Activated naive CD4-positive, alpha-beta T cell treated with anti-CD3 and anti-CD28 coated beads, Interleukin-2, amount 10 ng/mL, durations not matched to agents 7 days and 5 days (primary cell): ENCODE measurements at places on chromosomes 6 and 20.
A peak's percentile ranks its signal among the peaks of the same experiment; 100 is the strongest.

DNA sequence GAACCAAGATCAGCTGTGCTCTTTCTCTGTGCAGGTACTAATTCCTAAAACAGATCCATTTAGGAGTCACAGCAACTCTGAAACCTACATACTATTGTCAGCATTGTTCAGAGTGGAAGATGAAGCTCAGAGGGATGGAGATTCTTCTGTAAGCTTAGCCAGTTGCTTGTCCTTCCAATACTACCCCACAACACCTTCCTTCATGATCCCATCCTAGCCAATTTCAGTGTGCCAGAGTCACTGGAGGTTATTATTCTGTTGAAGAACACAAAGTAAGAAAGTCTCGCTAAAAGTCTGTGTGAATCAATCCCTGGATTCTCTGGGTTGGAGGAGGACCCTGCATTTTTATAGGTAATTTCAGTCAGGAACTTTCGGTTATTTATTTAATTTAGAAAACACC, 2.3 kb downstream of the POPDC3 start:
- H3K36me3 ChIP-seq: no peaks in the 10 kb centered on the region
- H3K4me1 ChIP-seq: peaks cover 2% of the 10 kb centered on the region
- peaks cover 53% of the 10 kb centered on the region for H3K27me3 ChIP-seq
- H3K27ac ChIP-seq: no peak overlapping the region

- no peaks in the 10 kb centered on the region for H3K4me1 ChIP-seq
- no peak for DNase-seq
- H3K27me3 ChIP-seq: peaks cover 26% of the 10 kb centered on the region
- no peak overlapping the region for H3K27ac ChIP-seq
- no peaks in the 10 kb centered on the region for H3K36me3 ChIP-seq
These were observed 182.8 kb downstream of the ZMYND8 start for GRCh38 chr20:47173596-47174216.

DNA sequence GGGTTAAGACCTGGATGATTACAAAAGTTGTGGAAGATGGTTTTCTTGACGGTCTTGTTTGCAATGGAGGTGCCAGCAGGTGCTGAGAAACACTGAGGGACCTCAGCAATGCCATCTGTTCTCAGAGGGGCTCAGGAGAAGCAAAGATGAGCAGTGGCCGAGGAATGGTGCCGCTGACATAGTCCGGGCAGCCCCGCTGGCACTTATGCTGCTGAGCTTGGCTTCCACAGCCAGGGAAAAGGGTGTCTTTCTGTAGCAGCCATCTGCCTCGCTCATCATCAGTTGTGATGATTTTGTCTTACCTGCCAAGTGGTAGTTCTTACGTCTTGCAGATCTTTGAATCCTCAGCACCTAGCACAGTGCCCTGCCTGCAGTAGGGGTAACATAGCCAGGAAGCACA, 55.7 kb downstream of the PPP1R14C start:
- peaks cover 10% of the 10 kb centered on the region for H3K27me3 ChIP-seq
- H3K4me3 ChIP-seq: no peak overlapping the region
- H3K36me3 ChIP-seq: no peaks in the 10 kb centered on the region
- no peak for DNase-seq
- no peak overlapping the region for H3K27ac ChIP-seq

DNA sequence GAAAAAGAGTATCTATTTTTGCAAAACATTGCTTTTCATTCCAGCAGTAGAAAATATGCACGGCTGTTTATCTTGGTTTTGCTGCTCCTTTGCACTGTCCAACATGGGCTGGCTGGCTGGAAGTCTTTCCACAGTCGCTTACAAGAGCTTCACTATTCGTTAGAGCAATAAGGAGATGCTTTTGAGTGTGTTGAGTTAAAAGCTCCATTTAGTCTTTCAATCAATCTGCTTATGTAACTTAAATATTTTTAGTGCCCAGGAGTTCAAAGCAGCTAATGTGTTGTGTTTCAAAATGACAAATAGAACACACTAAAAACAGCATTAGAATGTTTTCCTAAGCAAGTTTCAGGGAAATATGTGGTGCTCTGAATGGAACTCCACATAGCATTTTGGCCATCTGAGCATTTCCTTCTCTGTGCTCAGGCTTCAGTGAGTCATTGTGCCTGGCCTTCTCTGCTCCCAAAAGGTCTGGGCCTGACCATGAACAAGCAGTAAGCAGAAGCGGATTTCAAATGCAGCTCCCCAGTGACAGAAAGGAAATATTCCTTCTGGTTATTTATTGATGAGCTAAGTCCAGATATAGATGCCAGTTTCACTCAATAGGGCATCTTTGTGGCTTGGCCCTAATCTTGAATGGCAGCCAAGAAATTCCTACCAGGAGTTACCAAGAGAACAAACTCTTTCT, 580.3 kb downstream of the TENT5A start:
- no peaks in the 10 kb centered on the region for H3K36me3 ChIP-seq

- H3K27ac ChIP-seq: no peak overlapping the region
- peaks cover 64% of the 10 kb centered on the region for H3K27me3 ChIP-seq
- no peaks in the 10 kb centered on the region for H3K36me3 ChIP-seq
- H3K4me3 ChIP-seq: no peak overlapping the region
These were observed 1.3 kb upstream of the L3MBTL1 start for GRCh38 chr20:43506238-43506637.

DNA sequence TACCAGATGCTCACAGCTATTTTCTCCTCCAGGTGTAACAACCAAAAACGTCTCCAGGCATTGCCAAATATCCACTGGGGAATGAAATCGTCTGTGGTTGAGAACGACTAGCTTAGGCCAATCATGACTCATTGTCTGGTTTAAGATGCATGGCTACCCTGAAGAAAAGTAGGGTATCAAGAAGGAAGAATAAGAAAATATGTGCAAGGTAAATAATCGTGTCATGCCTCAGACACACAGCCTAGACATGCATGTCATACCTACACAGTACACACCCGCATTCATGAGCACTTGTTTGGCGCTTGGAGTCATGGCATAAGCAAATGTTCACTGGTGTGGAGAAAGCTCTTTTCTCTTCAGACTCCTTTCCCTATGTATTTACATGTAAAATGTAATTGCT, 745.7 kb downstream of the MAFB start:
- H3K36me3 ChIP-seq: no peaks in the 10 kb centered on the region
- no peak for DNase-seq
- H3K4me1 ChIP-seq: no peaks in the 10 kb centered on the region
- H3K4me3 ChIP-seq: no peak overlapping the region
- no peak overlapping the region for H3K27ac ChIP-seq

DNA sequence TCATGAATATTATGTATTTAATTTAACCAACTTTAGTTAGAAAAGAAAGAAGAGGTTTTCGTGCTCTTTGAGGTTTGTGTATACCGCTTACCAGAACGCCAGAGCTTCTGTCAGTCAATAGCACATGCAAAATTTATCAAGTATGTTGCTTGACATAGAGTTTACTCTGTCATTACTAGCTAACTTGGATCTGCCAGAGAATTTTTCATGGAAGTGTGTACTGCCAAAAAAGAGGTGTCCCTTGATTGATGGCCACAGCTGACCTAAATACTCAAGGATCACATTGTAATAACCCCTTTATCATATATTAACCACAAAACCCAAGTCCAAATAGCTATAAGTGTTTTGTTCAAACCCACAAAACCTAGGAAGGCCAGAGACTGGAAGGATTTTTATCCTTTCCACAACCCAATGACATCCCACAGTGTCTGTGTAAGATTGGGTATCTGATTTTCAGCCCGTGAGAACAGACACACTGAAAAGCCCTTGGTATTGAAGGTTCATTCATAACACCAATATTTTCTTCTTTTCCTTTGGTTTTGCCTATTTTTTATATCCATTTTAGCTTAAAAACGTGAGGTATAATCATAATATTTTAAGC, 194.0 kb upstream of the EYA4 start:
- no peaks in the 10 kb centered on the region for H3K36me3 ChIP-seq
- no peak overlapping the region for H3K4me3 ChIP-seq
- no peak overlapping the region for H3K27ac ChIP-seq
- DNase-seq: no peak
- H3K27me3 ChIP-seq: no peaks in the 10 kb centered on the region

DNA sequence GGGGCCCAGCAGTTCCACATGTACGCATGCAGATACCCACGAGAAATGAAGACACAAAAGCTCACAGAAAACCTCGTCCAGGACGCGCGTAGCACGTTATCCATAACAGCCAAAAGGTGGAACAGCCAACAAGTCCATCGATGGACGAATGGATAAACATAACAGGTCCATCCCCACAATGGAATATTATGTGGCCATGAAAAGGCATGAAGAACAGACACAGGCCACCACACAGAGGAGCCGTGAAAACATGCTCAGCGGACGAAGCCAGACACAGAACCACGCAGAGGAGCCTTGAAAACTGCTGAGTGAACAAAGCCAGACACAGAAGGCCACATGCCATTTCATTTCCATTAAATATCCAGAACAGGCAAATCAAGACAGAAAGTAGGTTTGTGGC, 38.0 kb downstream of the SLC2A4RG start:
- H3K27me3 ChIP-seq: peaks cover 11% of the 10 kb centered on the region
- H3K27ac ChIP-seq: no peak overlapping the region
- no peak for DNase-seq
- H3K36me3 ChIP-seq: no peaks in the 10 kb centered on the region
- no peak overlapping the region for H3K4me3 ChIP-seq
- peaks cover 14% of the 10 kb centered on the region for H3K4me1 ChIP-seq

GRCh38 chr6:152129691-152130151, 322.2 kb downstream of the ESR1 start:
- H3K36me3 ChIP-seq: peaks cover 67% of the 10 kb centered on the region
- no peak for DNase-seq
- no peaks in the 10 kb centered on the region for H3K27me3 ChIP-seq

- H3K27ac ChIP-seq: no peak overlapping the region
- H3K4me1 ChIP-seq: peaks cover 15% of the 10 kb centered on the region
- no peak for DNase-seq
- H3K4me3 ChIP-seq: no peak overlapping the region
These were observed 4.2 kb upstream of the HLA-DOA start for GRCh38 chr6:33013608-33014007.

- no peak for DNase-seq
- peaks cover 27% of the 10 kb centered on the region for H3K36me3 ChIP-seq
- H3K27me3 ChIP-seq: peaks cover 6% of the 10 kb centered on the region
These were observed 943 bp downstream of the ZUP1 start for GRCh38 chr6:116667623-116668022.

DNA sequence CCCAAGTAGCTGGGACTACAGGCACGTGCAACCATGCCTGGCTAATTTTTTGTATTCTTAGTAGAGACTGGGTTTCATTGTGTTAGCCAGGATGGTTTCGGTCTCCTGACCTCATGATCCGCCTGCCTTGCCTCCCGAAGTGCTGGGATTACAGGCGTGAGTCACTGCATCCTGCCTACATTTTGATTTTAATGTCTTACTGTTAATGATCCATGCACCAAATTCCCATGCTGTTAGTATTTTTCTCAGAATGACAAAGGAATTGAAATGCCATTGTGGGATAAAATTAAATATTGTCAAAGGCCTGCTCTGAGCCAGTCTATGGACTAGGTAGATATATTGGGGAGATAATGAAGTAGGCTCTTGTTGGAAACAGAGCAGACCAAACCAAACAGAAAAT, 28.2 kb downstream of the CBFA2T2 start:
- no peaks in the 10 kb centered on the region for H3K27me3 ChIP-seq
- DNase-seq: no peak
- H3K36me3 ChIP-seq: no peaks in the 10 kb centered on the region

GRCh38 chr20:16311756-16312155, 261.5 kb downstream of the KIF16B start:
- DNase-seq: no peak
- no peaks in the 10 kb centered on the region for H3K36me3 ChIP-seq
- no peak overlapping the region for H3K27ac ChIP-seq
- no peak overlapping the region for H3K4me3 ChIP-seq
- no peaks in the 10 kb centered on the region for H3K27me3 ChIP-seq

GRCh38 chr6:43608310-43608763, 20.7 kb downstream of the GTPBP2 start:
- H3K4me3 ChIP-seq: no peak overlapping the region
- peak overlapping the region; percentile 6 for H3K27ac ChIP-seq
- H3K4me1 ChIP-seq: peaks cover 5% of the 10 kb centered on the region
- H3K27me3 ChIP-seq: no peaks in the 10 kb centered on the region
- peak; percentile 76 for DNase-seq

DNA sequence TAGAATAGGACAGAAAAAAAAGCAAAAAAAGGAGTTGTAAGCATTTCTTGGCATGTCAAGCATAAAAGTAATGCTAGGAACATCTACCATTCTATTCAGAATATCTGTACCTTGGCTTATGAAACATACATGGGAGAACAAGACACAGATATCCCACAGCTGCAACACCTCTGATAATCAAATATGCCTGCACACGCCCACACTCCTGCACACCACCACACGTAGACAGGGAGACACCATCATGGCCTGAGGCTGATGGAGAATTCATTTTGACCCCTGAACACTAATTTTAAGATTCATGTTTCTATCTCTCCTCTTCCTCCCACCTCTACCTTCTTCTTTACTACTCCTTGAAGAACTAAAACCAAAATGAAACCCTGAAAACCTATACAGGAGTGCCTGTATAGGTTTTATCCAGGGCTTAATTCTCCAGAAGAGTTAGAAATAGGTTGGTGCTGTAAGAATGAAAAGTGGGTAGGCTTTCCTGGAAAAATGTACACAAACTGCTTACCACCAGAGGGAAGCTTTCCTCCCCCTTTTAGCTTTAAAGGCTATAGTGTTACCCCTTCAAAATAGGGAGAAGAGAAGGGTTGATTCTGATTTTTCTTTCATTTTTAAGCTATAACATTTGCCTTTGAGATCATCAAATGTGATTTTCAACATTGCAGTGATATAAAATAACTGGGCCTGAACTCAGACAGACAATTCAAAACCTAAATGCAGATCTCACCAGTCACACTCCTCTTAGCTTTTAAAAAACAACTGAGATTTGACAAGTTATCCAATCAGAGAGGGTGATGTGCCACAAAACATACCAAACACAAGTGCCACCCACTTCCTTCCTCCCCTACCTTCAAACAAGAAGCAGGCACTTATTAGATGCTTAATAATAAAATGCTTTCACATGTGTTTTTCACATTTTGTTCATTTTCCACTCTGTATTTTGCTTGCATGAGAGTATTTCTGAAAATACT, 57.9 kb downstream of the ELOVL5 start:
- H3K4me3 ChIP-seq: peak overlapping the region; percentile 8
- DNase-seq: no peak
- peaks cover 56% of the 10 kb centered on the region for H3K36me3 ChIP-seq
- peak overlapping the region; percentile 73 for H3K27ac ChIP-seq
- H3K27me3 ChIP-seq: no peaks in the 10 kb centered on the region

DNA sequence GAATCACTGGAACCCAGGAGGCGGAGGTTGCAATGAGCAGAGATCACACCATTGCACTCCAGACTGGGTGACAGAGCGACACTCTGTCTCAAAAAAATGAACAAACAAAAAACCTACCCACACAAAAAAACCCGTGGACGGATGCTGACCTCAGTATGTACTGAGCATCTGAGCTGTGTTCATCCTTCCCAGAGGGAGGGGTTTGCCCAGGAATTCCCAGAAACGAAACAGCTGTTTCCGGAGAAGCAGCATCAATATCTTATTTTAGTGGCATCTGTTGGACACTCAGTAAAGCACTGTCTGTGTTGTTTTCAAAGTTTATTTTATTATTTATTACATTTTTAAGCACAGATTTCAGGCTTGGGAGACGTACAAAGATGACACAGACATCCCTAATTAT, 18.7 kb downstream of the NANP start:
- no peak for DNase-seq
- H3K27ac ChIP-seq: no peak overlapping the region
- H3K27me3 ChIP-seq: no peaks in the 10 kb centered on the region
- no peak overlapping the region for H3K4me3 ChIP-seq
- H3K4me1 ChIP-seq: peaks cover 2% of the 10 kb centered on the region
- no peaks in the 10 kb centered on the region for H3K36me3 ChIP-seq
